ENCODE measurements at places on chromosomes 11 and 22.

DNA sequence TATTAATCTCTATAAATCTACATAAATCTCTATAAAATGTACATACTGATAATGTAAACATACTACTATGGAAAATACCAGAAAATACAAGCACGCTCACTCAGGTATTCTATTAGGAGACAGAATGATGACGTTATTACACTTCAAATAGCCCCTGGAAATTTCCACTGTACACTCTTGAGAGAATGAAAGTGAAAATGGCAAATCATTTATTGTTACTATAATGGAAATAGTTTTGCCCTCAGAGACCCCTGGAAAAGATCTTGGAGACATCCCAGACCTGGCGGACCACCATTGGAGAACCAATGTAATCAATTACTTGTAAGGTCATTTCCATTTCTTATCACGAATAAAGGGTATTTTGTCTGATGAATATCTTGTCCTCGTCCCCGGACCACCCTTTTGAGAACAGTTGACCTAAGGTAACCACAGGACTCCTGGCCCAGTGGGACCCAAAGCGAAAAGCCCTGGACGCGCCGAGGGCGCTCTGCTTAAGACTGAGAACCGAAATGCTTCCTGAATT, 509 bp upstream of the PRRG4 start:
- DNase-seq: no peak

DNA sequence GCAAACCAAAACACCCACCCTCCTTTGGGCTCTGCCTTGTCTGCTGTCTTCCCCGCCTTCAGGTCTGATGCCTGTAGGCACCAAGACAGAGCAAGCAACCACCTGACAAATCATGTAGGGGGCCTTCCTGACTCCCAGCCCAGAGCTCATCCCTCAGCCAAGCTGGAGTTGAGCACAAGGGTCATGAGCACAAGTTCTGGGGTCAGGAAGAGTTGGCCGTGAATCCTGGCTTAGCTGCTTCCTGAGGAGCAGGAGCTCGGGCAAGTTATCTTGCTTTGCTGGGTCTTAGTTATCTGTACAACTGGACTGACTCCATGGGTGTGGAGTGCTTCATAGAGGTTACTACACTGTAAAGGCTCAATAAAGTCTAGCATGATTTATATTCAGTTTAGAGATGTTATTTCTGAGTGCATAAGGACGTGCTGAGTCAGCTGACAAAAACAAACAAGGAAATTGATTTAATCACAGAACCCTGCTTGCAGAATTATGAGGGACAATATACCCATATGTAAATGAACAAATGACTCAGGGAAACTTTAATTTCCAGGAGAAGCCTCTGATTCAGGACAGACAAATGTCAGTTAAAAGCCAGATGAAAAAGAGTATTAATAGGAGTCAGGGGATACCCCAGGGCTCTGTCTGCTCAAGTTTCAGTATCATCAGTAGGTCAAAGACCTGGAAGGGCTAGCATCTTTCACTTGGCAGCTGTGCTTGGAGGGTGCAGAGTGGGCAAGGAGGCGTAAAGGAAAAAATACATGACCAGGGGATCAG, 15.0 kb upstream of the APOA1 start:
- DNase-seq: no peak

GRCh38 chr11:112566124-112566523, 305.5 kb upstream of the PLET1 start:
- no peak for DNase-seq

DNA sequence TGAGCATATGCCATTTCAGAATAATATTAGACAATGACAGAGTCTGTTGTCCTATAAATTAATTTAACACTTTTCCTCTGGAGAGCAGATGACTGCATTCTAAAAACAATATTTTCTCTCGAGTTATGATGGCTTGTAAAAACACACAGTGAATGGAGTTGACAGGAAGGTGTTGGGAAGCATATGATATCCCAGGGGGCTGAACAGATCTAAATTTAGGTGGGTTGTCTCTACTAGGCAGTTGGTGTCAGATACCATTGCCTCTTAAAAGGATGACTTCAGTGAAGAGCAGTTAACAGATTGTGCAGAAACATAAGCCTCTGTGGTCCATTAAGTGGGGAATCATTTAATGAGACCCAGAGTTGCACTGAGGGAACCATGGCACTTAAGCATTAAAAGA, 30.7 kb downstream of the SVIP start:
- no peak for DNase-seq

- DNase-seq: no peak
Observed at GRCh38 chr11:120372296-120372695, 36.1 kb downstream of the ARHGEF12 start.

Data from GM12891 (cell line).